Upper lobe of right lung (tissue), 1 donor: ENCODE measurements at places on chromosomes 11 and 22. TPM values are rescaled to one million over a fixed set of nuclear protein-coding genes. Genes with fewer than 3 reads are reported as not detected.

DNA sequence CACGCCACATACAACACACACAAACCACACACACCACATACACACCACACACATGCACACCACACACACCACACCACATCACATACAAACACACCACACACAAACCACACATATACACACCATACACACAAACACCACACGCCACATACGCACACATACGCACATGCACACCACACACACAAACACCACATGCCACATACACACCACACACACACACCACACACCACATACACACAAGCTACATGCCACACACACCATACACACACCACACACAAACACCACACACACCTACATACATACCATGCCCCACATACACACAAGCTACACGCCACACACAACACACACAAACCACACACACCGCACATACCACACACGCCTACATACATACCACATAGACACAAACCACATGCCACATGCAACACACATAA is 15.7 kb upstream of the TH start:
- H3K4me3 ChIP-seq, result no peak overlapping the region
- no peak overlapping the region for H3K27ac ChIP-seq
- H3K4me1 ChIP-seq, result peaks cover 3% of the 10 kb centered on the region
- H3K36me3 ChIP-seq, result no peaks in the 10 kb centered on the region

DNA sequence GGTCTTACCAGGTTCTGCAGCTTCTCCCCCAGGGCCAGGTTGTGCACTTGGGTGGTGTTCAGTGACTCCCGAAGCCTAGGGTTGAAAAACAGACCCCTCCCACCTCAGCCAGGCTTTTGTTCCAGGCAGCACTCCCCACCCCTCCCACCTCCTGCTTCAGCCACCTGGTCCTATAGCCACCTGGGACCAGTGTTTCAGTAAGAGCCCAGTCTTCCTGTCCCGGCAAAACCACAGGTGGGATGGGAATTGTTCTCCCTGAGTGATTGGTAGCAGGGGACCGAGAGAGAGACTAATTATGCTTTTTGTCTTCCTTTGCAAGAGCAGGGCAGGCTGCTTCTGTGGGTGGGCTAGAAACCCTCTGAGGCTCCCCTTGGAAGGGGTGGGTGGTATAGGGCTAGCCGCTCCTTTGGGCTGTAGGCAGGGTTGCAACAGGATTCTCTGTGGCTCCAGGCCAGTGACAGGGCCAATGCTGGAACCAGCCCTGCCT is 8.5 kb upstream of the NAALADL1 start:
- DNase-seq, result no peak
- no peaks in the 10 kb centered on the region for H3K36me3 ChIP-seq
- H3K4me1 ChIP-seq, result no peaks in the 10 kb centered on the region
- H3K27me3 ChIP-seq, result no peaks in the 10 kb centered on the region
- no peak overlapping the region for H3K27ac ChIP-seq
- H3K4me3 ChIP-seq, result no peak overlapping the region

The PKP3 gene
- 40.4 TPM for total RNA-seq

The SLC35F2 gene
- total RNA-seq, result 8.8 TPM

The ARFGAP3 gene
- 53.7 TPM for total RNA-seq
